ENCODE measurements at places on chromosomes 6 and 20.

GRCh38 chr20:38995536-38996044 is 33.4 kb downstream of the DHX35 start:
- DNase-seq: no peak

DNA sequence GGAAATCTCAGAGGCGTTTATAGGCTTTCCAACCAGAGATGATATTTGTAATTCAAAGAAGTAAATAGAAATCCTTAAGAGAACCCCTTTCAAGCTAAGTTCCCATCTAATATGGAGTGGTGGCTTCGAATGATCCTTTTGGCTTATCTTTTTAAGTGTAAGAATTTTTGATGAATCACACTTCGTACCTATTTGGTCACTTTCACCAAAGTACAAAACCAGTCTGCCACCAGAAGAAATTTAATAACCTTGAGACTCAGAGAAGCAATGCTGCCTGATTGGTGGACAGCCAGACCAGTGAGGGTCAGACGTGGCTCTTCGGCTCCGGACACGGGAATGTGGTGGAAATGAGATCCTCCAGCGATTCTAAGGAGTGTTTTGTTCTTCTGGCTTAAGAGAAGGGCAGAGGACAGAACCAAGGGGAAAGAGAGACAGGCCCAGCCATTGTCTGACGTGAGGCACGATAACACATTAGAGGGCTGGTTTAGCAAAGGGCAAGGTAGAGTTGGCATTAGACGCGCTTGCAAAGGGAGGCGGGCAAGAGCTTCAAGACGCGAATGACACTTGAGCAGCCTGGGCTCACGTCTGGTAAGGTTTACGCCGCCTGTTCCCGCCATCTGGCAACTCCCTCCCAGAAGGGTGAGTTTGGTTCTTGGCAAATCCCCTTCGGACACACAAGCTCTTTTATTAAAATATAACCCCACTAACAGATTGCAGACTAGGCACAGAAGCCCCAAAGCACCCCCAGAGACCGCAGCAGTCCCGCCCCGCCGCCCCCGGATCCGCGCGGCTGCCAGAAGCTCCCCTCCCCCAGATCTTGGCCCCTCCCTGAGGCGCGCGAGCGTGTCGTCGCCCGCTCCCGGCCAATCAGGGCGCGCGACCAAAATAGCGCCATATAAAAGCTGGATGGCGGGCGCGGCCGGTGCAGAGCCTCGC is 50.0 kb upstream of the EZR start:
- DNase-seq: no peak

DNA sequence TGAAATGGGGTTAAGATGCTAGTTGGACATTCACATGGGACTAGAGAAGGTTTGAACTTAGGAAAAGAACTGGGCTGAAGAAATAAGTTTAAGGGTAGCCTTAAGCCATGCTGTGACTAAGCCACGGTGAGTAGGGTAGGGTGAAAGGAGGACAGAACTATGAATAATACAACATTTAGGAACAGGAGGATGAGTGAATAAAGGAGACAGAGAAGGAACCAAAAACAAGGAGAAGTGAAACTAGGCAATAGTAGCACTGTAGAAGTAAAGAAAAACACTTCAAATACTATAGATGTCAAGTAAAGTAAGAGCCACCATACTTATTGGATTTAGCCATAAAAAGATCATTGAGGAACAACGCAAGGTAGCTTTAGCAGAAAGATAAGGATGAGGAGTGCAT is 111.2 kb downstream of the KCNQ5 start:
- no peak for DNase-seq

- DNase-seq: no peak
These were observed 434.6 kb downstream of the LMBRD1 start for GRCh38 chr6:69362209-69362608.

DNA sequence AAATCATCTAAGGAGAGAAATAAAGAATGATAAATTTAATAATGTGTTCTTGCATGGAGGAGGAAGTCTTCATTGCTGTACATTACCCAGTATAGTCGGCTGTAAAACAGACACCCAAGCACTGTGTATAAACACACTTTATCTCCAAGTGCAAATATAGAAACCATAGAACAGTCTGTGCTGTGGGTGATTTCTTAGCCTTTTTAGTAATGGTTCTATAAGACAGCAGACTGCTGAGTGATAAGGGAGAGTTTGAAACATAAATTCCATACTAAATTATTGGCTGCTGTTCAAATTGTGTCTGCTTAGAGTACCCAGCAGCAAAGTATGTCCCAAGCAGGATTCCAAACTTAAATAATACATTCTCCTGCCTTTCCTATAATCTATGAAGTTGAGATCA is 4.6 kb downstream of the FILIP1 start:
- no peak for DNase-seq

DNA sequence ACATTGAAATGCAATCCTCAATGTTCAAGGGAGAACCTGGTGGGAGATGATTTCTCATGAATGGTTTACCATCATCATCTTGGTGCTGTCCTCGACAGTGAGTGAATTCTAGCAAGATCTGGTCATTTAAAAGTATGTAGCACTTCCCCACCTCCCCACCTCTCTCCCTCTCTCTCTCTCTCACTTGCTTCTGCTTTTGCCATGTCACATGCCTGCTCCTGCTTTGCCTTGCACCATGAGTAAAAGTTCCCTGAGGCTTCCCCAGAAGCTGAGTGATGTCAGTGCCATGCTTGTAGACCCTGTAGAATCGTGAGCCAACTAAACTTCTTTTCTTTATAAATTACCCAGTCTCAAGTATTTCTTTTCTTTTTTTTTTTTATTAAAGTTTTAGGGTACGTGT is 60.5 kb downstream of the DST start:
- DNase-seq: no peak

GRCh38 chr6:87899499-87900147 is 148.0 kb upstream of the SPACA1 start:
- DNase-seq: no peak

- DNase-seq: no peak
These were observed 139.1 kb downstream of the DLL1 start for GRCh38 chr6:170151804-170152123.

- no peak for DNase-seq
These were observed 144.4 kb upstream of the MAN1A1 start for GRCh38 chr6:119493980-119494379.

DNA sequence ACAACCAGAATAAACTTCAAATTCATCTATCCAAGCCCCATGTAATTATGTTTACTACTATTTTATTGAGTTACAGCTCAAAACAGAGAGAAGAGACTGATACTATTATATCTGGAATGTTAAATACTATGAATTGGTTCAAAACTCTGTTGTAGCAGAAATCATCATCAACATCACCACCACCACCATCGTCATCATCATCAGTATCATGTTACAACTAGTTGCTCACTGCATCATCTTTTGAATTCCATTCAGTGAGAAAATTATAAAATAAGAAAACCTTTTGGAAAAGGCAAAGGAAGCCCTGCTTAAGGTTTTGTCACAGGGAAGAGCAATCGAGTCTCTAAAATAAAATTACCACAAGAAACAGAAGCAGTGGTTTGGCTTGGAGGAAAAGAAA is 36.2 kb upstream of the THEMIS start:
- no peak for DNase-seq

GRCh38 chr6:13452346-13453117 is 34.9 kb downstream of the GFOD1 start:
- DNase-seq: no peak

GRCh38 chr20:49187330-49187850 is 744 bp downstream of the STAU1 start:
- no peak for DNase-seq

DNA sequence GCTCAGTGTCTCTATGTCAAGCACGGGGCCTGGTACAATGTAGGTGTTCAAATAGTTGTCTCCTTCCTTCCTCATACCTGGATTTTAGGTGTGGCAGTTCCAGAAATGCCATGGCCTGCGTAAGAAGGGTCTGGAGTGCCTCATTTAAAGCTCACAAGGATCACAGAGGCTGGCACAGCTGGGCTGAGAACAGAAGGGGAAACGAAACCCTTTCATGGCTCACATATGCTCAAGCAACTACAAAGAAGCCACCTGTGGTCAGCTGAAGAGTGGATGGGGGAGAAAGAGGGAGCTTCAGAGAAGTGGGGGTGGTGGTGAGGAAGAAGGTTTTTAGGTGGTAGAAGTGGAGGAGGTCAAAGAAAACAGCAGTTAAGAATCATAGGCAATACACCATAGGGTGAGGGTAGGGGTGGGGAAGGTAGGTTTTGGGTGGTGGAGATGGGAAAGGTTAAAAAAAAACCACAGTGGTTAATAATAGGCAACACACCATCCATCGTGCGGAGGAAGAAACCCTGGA is 17.0 kb upstream of the TOP1 start:
- DNase-seq: peak; percentile 80

- no peak for DNase-seq
These were observed 54.1 kb downstream of the CTCFL start for GRCh38 chr20:57470666-57471495.

DNA sequence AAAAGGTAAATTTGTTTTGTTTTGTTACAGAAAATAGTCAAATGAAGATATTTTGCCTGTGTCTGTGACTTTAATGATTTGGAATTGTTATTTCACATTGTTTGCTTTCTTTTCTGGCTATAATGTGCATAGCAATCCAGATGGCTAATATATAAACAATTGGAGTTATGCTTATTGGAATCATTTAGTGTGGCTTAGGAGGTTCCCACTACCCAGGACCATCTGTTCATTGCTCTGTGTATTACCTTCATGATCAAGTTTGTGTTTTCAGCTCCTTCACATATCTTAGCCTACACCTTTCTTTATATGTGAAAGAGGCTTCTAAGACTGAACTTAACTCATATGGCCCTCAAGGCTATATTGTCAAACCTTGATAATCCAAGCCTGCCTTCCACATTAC is 232.9 kb downstream of the BCKDHB start:
- DNase-seq: no peak

DNA sequence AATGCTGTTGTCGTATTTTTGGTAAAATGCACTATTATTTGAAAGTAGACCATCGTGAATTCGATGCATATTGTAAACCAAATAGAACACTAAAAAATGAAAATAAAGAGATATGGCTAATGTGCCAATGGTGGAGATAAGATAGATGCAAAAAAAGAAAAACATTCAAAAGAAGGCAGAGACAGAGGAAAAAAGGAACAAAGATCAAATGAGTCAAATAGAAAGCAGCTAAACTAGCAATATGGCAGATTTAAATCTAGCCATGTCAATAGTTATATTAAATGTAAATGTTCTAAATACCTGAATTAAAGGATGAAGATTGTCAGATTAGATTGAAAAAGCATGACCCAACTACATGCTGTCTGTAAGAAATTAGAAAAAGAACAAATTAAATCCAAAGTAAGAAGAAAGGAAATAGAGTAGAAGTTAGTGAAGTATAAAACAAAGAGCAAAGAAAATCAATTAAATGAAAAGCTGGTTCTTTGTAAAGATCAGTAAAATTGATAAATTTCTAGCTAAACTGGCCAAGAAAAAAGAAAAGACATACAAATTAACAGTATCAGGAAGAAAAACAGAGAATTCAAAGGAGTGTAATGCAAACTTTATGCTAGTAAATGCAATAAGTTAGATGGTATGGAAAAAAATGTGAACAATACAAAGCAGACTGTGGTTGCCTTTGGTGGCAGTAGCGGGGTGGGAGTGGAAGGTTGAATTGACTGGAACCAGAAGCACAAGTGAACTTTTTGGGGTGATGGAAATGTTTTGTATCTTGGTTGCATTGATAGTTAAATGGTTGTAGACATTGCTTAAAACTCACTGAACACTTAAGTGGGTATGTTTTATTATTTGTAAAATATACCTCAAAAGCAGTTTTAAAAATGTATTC is 44.8 kb downstream of the PTPN1 start:
- no peak for DNase-seq

DNA sequence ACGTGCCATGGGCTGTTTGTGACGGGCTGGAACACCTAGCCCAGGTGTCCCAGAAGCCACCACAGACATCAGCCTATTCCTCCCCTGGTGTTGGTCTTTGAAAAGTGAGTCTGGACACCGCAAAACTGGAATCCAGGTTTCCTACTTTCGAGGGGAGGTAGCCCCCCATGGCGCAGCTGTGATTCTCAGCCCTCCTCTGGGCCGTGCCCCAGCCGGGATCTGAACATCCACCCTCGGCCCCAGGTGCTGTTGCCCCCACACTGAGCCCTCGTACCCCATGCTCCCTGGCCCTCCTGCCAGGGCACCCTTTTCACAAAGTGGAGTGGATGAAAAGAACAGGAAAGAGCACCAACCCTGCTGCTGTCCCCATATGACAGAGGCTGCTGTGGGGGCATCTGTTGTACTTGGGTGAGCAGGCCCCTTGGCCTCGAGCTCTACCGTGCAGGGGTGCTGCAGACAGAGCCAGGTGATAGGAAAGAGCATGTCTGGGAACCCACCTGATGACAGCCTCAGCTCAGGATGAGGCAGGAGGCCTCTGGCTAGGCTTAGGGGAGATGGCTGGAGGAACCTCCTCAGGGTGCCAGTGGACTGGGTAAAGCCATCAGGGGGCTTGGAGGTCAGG is 18.8 kb upstream of the MAS1L start:
- DNase-seq: no peak

DNA sequence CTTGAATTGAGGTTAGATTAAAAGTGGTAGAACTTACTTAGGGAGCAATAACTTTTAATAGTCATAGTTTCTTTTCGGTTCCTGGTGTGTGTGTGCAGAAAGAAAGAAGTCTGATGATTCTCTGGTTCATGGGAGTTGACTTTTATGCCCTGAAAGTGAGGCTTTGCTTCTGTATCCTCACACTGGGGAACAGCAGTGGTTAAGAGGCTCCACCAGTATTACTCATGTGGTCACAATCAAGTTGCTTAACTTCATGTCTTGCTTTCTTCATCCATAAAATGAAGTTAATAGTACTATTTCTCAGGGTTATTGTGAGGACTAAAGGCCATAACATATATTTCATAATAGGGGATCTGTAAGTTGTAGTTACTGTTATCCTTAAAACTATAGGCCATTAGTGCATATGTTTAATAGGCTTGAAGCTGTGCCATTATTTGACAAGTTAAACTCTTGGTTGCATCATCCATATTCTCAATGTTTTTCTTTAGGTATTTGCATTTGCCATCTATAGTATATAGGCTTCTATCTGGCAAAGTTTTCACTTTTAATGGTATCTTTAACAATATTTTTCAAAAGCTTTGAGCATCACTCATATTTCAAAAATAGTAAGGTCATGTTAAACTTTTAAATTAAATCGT is 262.4 kb downstream of the PLCB1 start:
- no peak for DNase-seq

DNA sequence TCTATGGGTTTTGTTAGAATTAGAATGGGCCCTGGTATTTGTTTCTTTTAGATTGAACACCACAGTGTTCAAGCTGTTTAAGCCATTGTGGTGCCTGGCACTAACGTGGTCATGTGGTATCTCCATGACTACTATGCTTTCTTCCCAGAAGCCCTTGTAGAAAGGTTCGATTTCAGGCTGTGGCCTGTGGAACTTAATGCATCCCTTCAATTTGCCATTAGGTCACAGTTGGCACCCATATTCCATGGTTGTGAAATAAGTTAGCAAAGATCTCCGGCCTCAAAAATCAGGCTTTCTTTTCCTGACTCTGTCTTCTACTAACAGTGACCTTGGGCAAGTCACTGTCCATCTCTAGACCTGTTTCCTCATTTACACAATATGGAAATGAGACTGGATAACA is 31.3 kb upstream of the AAR2 start:
- DNase-seq: no peak

Measured in GM19239 (cell line).